ENCODE measurements at places on chromosomes 1 and 21. TPM values are rescaled to one million over a fixed set of nuclear protein-coding genes. Genes with fewer than 3 reads are reported as not detected.

TRAF3IP3 gene
- 4.4 TPM for total RNA-seq

DNA sequence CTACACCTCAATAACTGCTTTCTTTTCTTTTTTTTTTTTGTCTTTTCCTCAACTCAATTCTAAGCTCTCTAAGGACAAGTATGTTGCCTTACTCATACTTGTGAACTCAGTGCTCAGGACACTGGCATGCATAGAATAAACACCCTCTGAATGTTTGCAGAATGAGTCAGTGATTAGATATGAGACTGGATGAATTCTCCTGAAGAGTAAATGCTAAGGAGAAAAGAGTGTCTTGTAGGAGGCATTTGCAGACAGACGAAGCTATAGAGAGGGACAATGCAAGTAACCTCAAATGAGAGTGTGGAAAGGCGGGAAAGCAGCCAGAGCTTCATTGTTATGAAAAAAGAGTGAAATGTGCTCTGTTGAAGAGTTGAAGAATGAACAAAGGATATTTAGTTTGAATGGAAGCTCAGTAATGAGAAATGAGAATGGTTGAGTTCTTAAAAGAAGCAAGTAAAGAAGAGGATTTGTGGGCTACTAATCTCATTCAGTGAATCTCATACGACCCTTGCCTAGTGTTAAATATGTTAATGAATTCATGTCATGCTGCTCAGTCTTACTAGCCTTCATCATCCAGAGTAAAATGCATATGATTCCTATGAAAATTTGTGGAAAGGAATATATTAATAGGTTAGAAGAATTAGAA is 166.1 kb upstream of the DPYD start:
- H3K27me3 ChIP-seq: no peaks in the 10 kb centered on the region
- no peaks in the 10 kb centered on the region for H3K4me1 ChIP-seq
- no peak overlapping the region for H3K27ac ChIP-seq
- DNase-seq: no peak
- no peaks in the 10 kb centered on the region for H3K36me3 ChIP-seq

DNA sequence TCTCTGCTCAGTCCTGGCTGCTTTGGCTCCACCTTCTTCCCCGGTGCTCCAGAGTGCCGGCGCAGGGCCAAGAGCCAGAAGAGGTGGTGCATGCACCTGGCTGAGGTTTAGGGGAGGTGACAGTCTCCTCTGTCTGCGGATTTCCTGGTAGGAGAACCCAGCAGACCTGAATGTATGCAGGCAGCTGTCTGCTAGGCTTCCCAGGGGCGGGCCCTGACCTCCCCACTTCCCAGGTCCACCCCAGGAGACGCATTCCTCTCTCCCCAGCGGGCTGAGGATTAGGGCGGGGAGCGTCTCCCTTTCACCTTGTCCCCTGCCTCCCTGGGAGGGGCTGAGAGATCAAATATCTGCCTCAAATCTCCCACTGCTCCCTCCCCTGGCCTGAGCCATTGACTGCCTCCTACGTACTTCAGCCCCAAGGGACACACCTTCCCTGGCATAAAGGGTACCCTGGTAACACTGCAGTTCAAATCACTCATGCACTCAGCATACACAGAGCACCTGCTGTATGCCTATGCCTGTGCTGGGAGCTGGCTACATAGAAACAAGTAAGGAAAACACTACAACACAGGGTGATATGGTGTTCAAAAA is 27.5 kb downstream of the DMBX1 start:
- no peaks in the 10 kb centered on the region for H3K4me1 ChIP-seq
- no peaks in the 10 kb centered on the region for H3K27me3 ChIP-seq
- H3K4me3 ChIP-seq: peak overlapping the region; percentile 20
- peak overlapping the region; percentile 68 for H3K27ac ChIP-seq
- peak; percentile 83 for DNase-seq

TMEM61 gene
- 7.5 TPM for total RNA-seq

DNA sequence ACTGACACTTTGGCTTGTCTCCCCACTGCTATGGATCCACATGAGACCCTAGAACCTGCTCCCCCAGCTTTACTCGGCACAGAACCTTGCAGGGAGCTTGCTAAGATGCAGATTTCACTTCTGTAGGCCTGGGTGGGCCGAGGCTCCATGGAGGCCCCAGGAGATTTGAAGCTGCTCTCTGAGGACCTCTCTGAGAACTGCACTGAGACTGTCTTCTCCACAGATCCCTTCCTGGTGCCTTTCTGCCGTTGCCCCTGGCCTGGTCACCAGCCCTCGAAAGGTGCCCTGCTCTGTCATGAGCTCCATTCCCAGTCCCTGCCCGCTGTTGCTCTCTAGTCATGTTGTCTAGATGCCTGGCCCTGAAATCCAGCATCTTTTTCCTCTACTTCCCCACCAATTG is 588.4 kb downstream of the AJAP1 start:
- no peak overlapping the region for H3K4me3 ChIP-seq
- no peaks in the 10 kb centered on the region for H3K4me1 ChIP-seq
- DNase-seq: no peak
- H3K36me3 ChIP-seq: no peaks in the 10 kb centered on the region
- peaks cover 4% of the 10 kb centered on the region for H3K27me3 ChIP-seq
- H3K27ac ChIP-seq: no peak overlapping the region

ICOSLG gene
- total RNA-seq: 4.2 TPM

- H3K4me3 ChIP-seq: no peak overlapping the region
- no peaks in the 10 kb centered on the region for H3K27me3 ChIP-seq
- no peak overlapping the region for H3K27ac ChIP-seq
Measured at GRCh38 chr1:24526940-24527542, 24.4 kb downstream of the RCAN3 start.

CYP4X1 gene
- 307 TPM for total RNA-seq

TMCO1 gene
- total RNA-seq: 57.1 TPM

UQCRHL gene
- 1.2 TPM for total RNA-seq

DCST1 gene
- total RNA-seq: 0.66 TPM

GJA5 gene
- 34.1 TPM for total RNA-seq

DNA sequence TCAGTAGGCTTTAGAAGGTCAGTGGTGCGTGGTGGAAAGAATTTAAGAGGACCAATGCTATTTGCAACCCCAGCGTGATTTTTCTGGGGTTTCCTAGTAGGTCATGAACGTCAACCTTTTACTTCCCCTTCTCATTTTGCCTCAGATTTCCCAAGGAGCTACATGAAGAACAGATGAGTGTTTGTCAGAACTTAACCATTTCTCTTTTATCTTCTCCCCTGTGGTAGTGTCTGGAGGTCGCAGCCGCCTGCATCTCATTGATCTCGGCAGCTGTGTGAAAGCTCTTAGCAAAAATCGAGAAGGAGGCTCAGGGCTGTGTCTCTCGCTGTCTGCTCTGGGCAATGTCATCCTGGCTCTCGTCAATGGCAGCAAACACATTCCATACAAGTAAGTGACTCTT is 491.1 kb downstream of the KIF26B start:
- H3K27me3 ChIP-seq: no peaks in the 10 kb centered on the region
- no peak overlapping the region for H3K4me3 ChIP-seq
- H3K27ac ChIP-seq: no peak overlapping the region
- H3K36me3 ChIP-seq: no peaks in the 10 kb centered on the region
